Hair follicle dermal papilla cell (primary cell): ENCODE measurements at places on chromosomes 4 and X. TPM values are rescaled to one million over a fixed set of nuclear protein-coding genes. Genes with fewer than 3 reads are reported as not detected.

The COX7B2 gene
- total RNA-seq, result not detected in 2 replicates

The SLC26A1 gene
- total RNA-seq, result 0.16 and 0.36 TPM in 2 replicates

The TAB3 gene
- 16.2 and 16.4 TPM in 2 replicates for total RNA-seq

The PTPN13 gene
- 133 and 200 TPM in 2 replicates for total RNA-seq

The ARHGAP4 gene
- 3.0 and 6.8 TPM in 2 replicates for total RNA-seq

The USP17L27 gene
- not detected in 2 replicates for total RNA-seq

The HERC5 gene
- total RNA-seq, result 4.7 and 6.5 TPM in 2 replicates

The MAGEA12 gene
- not detected in 2 replicates for total RNA-seq

The OTUD6A gene
- total RNA-seq, result not detected in 2 replicates

The WWC2 gene
- total RNA-seq, result 40.4 and 40.6 TPM in 2 replicates

The PLXNB3 gene
- 7.7 and 9.2 TPM in 2 replicates for total RNA-seq

The NSG1 gene
- total RNA-seq, result 0.16 and 0.73 TPM in 2 replicates

The ATP8A1 gene
- 0.97 and 1.5 TPM in 2 replicates for total RNA-seq

The GC gene
- not detected in 2 replicates for total RNA-seq

The PABPC1L2B gene
- not detected in 2 replicates for total RNA-seq

The NEIL3 gene
- total RNA-seq, result 4.6 and 5.4 TPM in 2 replicates

The TMPRSS11D gene
- not detected in 2 replicates for total RNA-seq

The FRMD7 gene
- 0.12 and 0.65 TPM in 2 replicates for total RNA-seq

The MAGEB17 gene
- total RNA-seq, result 0.32 TPM in 1 of 2 replicates, not detected in the other

The CACNA1F gene
- not detected in 2 replicates for total RNA-seq

The HGFAC gene
- 0.49 TPM in 1 of 2 replicates, not detected in the other for total RNA-seq

The STARD8 gene
- 5.0 and 8.0 TPM in 2 replicates for total RNA-seq

The RNF150 gene
- 19.1 and 20.8 TPM in 2 replicates for total RNA-seq

The TCEAL7 gene
- 21.3 and 23.6 TPM in 2 replicates for total RNA-seq

The ERVMER34-1 gene
- 0.12 and 0.16 TPM in 2 replicates for total RNA-seq

The KLHL8 gene
- 9.2 and 9.7 TPM in 2 replicates for total RNA-seq

The GAGE2A gene
- not detected in 2 replicates for total RNA-seq

The EPGN gene
- 0.49 TPM in 1 of 2 replicates, not detected in the other for total RNA-seq

The NOX1 gene
- total RNA-seq, result not detected in 2 replicates
